CD14-positive monocyte (primary cell): ENCODE measurements at places on chromosomes 5 and 9.

- DNase-seq, result no peak
Observed at GRCh38 chr5:171705036-171705435, 80.6 kb upstream of the SMIM23 start.

- no peak for DNase-seq
Observed at GRCh38 chr5:4777435-4777834, 362.7 kb upstream of the ADAMTS16 start.

DNA sequence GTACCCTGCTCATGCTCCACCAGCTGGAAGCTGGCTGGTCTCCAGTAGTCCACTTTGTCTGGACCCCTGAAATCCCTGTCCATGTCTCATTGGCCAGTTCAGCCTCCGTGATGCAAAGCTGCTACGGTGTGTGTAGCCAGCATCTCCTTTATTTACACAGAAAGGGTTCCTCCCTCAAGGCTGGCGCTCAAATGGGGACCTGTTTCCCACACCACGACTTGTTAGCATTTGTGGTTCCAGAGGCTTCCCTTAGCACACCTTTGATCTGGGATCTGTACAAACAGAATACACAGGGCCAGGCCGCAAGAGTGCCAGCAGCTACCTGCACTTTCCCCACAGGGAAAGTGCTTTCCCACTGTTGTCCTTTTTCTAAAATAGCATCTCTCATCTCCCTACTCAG lies 5.7 kb upstream of the SMU1 start:
- no peak for DNase-seq

GRCh38 chr5:77086368-77086688 lies 757 bp downstream of the ZBED3 start:
- no peak for DNase-seq

GRCh38 chr5:178227138-178227659 lies 5.4 kb downstream of the PHYKPL start:
- DNase-seq, result no peak

GRCh38 chr9:127098916-127099553 lies 23.4 kb downstream of the ANGPTL2 start:
- no peak for DNase-seq
